ENCODE measurements at places on chromosomes 11 and 22.

- peak; percentile 95 for DNase-seq
Observed at GRCh38 chr11:8917157-8917825, 6.3 kb downstream of the AKIP1 start.

- no peak for DNase-seq
Observed at GRCh38 chr11:69562816-69563215, 78.1 kb upstream of the CCND1 start.

DNA sequence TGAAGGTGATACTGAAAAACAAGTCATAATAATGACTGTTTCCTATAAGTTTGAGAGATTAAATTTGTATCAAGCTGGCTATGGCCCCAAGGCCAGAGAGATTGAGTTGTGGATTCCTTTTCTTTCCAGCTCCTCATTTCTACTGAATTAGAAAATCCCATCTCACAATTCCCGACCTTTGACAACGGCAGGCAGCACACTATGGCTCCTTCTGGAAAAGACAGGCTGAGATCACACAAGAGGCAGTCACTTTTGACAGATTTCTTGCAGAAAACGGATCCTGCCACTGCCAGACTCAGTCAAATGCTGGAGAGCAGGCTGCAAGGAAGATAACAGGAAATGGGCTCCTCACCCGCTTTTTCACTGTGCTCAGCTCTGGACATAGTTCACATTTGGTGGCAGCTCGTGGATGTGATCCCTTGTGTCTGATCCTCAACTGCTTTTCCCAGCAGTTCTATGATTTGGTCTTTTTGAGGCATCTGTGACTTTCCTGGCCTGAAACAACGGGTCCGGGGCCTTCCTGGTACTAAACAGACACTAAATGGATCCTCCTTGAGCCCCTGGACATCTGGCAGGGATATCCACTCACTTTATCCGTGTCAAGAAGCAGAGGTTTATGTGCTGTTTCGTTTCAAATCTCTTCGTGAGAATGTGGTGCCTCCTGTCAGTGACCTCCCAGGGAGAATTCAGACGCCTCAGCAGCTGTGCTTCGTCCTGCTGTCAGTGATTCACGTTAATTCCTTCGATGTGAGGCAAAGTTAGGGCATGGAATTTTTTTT lies 26.1 kb upstream of the RTL6 start:
- peak; percentile 61 for DNase-seq

- DNase-seq = no peak
Observed at GRCh38 chr11:108224911-108225786, 2.3 kb downstream of the ATM start.

GRCh38 chr11:72524711-72525110 lies 90.4 kb upstream of the CLPB start:
- no peak for DNase-seq

DNA sequence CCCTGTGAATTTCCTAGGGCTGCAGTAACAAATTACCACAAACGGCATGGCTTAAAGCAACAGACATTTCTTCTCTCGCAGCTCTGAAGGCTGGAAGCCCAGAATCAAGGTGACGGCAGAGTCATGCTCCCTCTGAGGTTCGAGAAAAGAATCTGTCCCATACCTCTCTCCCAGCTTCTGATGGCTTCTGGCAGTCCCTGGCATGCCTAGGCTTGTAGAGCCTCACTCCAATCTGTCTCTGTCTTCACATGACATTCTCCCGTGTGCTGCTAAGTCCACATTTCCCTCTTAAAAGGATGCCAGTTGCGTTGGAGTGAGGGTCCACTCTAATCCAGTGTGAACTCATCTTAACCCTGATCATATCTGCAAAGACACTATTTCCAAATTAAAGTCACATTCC lies 116.2 kb downstream of the NECTIN1 start:
- no peak for DNase-seq

GRCh38 chr22:26679003-26679629 lies 21.7 kb downstream of the MIAT start:
- DNase-seq = peak; percentile 77

- peak; percentile 56 for DNase-seq
Observed at GRCh38 chr22:24768537-24769374, 5.8 kb downstream of the PIWIL3 start.

DNA sequence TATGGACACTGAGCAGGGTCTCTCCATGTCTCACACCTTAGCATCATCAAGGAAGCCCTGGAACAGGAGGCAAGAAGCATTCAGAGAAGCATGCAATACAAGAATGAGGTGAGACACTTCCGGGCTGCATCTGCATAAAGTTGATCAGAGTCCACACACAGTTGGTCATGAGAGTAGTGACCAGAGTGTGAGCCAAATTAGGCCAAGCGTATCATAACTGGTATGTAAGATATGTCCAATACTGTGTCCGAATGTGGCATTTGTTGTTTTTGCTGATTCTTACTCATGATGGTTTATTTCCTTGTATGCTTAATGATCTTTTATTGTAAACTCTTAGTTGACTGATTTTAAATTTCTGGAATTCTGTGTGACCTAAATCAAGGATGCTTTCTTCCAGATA lies 315.7 kb downstream of the INSC start:
- DNase-seq = no peak

GRCh38 chr11:86632499-86633269 lies 39.7 kb downstream of the ME3 start:
- peak; percentile 97 for DNase-seq

DNA sequence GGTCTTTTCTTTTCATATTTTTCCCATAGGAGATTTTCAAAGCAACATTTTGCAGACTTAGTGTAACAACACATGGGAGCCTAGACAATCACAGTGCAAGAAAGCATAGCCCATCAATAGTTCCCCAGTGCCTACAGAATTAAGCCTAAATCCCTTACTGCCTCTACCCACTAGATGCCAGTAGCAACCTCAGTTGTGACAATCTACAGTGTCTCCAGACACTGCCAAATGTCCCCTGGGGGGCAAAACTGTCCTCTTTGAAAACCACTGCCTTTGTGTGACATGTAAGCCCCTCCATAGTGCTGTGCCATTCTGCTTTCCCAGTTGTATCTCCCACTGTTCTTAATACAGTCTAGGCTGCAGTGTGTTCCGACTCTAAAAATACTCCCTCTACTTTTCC lies 1329.0 kb downstream of the LRRC4C start:
- no peak for DNase-seq

GRCh38 chr11:16632295-16633200 lies 105.9 kb upstream of the C11orf58 start:
- peak; percentile 23 for DNase-seq

GRCh38 chr22:29839039-29839438 lies 965 bp upstream of the ASCC2 start:
- DNase-seq = no peak

DNA sequence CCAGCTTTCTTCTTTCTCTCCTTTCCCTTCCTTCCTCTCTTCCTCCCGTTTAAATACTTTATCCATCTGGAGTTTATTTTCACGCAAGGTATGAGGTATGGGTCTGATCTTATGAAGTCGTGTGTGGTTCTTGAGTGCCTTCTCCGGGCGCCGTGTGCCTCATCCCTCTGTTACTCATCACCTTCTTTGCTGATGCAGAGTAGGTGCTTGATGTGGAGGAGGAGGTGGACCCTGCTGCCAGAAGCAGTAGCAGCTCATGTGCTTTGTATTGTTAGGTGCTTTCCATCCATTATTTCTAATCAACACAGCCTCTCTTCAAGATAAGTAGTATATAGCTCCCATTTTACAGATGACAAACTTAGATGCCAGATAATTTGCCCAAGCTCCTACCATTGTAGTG lies 47.0 kb downstream of the TNRC6B start:
- no peak for DNase-seq

- peak; percentile 25 for DNase-seq
Observed at GRCh38 chr22:36136475-36136874, 24.1 kb downstream of the APOL3 start.

DNA sequence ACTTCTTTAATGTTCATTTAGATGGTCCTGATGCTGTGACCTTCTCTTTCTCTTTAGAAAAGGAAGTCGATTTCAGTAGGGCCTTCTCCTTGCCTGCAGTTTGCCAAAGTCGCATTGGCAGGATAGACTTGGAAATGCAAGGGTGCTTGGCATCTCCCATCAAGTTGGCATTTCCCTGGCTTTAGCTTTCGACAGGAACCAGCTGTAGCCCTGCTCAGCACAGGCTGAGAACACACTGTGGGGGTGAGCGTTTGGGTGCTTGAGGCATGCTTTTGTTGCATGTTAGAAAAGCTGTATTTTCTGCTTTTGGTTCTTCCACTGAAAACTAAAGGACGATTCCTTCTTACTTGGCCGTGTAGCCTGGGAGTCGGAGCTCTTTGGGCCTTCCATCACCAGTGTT lies 37.7 kb downstream of the LDLRAD3 start:
- DNase-seq = no peak

GRCh38 chr11:91066456-91067047 lies 843.7 kb upstream of the CHORDC1 start:
- DNase-seq = no peak

DNA sequence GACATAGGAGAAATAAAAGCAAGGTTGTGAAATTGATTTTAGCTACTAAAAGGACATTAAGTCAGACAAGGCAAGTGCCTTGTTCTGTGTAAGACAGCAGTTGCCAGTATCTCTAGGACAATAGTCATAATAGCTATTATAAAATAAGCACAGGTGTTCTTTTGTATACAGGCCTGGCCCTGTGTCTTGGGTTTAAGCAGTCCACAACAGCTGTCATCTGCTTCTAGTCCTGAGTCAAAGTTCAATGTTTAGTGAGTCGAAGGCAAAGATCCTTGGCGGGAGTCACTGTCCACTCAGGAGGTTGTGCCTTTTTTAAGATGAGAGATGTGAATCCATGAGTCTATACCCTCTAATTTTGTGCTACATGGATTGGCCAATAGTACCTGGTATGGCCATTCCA lies 79.5 kb downstream of the SC5D start:
- no peak for DNase-seq

DNA sequence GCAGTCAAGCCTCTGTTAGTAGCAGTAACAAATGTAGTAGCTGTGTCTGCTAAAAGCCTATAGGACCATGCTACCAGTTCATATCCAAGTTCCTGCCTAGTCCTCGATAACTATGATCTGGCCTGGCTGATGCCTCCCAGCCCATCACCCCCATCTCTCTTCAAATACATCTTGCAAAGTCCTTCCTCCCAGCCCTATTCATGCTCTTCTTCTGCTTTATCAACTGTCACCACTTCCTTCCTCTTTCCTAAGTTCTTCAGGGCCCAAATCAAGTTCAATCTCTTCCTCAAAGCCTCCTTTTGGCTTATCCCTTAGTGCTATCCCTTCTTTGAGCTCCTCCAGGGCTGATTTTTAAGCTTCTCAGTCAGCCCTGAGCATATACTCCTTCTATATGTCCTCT lies 150.9 kb upstream of the THY1 start:
- no peak for DNase-seq

DNA sequence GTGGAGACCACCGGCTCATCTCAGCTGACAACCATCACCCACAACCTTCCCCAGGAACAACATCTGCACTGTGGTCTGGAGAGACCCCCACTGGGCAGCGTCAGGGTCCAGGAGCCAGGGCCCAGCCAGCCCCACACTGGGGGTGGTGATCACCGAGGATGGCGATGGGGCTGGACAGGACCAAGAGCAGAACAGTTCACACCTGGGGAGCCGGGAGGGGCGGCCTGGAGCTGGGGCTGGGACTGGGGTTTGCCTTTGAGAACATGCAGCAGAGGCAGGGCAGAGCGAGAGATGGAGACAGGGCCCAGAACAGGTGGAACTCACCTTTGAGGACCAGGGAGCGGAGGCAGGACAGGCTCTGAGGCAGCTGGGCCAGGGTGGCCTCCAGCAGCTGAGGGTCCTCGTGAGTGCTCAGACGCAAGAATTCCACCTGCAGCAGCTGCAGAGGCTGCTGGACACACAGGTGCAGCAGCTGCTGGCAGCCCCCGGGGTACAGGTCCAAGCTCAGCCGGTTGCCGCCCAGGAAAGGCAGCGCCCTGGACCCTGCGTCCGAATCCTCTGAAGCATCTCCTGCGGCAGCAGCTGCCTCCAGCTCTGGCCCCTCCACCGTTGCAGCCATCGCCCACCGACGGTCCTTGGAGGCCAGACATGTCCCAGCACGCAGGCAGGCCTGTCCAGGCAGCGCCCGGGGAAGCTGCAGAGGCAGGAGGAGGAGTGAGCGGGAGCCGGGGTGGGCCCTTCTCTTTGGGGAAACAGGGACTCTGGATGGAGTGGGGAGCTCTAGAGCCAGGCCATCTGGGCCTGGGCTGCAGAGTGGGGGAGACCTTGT lies 1.0 kb downstream of the PIDD1 start:
- no peak for DNase-seq

DNA sequence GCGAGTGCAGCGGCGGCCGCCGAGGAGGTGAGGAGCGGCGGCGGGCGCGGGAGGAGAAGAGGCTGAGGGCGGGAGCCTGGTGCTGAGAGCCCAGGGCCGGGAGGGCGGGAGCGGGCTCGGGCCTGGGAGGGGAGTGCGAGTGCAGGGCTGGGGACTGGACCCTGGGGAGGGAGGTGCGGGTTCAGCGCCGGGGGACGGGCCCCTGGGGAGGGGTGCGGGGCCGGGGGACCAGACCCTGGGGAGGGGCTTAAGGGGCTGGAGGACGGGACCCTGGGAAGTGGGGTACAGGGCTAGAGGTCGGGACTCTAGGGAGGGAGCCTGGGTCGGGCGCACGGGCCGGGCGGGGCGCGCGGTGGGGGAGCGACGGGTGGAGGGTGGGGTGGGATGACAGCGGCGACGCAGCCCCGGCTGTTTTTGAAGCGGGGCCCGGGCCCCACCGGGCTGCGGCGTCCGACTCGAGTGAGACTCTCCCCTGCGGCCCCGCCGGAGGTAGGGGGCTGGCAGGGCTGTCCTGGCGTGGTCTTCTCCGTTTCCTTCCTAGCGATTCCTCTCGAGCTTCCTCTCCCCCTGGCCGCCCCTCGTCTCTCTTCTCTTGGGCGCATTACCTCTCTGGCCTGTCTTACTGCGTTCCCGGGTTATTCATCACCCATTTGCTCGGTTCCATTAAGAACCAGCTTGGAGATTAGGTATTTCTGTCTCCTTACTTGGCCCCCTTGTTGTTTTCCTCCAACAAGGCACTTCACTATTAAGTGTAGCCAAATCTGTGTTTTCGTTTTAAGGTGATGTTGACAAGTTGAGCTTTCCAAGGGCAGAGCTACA lies 754 bp downstream of the NUP50 start:
- no peak for DNase-seq
